ENCODE measurements at places on chromosomes 12 and 14. TPM values are rescaled to one million over a fixed set of nuclear protein-coding genes. Genes with fewer than 3 reads are reported as not detected.

DNA sequence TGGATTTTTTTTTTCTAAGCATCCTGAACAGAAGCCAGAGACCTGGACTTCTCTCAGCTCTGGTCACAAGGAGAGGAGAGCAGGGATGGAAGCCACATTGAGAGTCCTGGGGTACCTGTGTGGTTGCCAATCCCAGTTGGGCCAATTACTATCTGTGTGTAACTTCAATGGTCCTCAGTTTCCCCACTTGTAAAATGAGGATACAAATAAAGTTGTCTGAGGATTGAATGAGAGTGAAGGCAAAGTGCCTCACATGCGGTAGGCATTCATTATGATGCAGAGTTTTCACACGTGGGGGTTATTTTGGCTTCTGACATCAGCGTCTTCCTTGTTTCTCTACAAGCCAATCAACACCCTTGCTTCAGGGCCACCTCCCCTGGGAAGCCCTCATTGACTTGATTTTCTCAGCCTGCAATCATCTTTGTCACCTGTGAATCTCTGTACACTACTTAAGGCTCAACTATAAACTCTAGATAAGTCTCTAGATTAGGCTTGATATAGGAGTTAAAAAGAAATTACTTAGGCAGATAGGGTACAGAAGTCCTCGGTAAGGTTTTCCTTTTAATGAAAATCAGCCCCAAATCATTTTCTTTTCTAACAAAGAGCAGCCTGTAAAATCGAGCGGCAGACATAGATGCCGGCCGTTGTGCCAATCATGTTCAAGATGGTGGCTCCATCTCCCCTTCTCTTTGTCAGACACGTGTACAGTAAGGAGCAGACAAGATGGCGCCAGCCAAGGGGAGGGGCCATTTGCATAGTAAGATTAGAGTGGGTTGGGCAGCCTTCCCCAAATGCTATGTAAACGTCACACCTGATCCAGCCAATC, 37.8 kb upstream of the FICD start:
- DNase-seq = no peak

The TAS2R42 gene
- not detected for total RNA-seq

- DNase-seq = no peak
These were observed 186.2 kb downstream of the PELI2 start for GRCh38 chr14:56304456-56304855.

The HPD gene
- total RNA-seq = 0.20 TPM

- peak; percentile 47 for DNase-seq
These were observed 771 bp downstream of the DAAM1 start for GRCh38 chr14:59189091-59189785.

GRCh38 chr14:49306152-49306751, 279.9 kb downstream of the RPS29 start:
- no peak for DNase-seq

DNA sequence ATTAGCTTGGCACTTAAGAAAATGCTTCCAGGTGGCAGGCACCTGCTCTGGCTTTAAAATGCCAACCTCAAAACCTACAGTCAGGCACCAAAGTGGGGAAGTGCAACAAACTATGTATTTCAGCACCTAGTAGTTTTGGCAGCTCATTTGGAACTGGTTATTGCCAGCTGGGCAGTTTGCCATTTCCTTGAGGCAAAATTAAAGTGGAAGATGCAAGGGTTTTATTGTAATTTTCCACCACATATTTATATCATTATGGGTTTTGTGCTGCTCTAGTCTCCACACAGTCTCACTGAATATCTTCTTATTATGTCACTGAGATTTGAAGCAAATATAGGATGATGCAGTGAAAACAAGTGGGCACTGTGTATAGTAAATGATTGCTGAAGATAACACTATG, 117.0 kb downstream of the PRKD1 start:
- DNase-seq = no peak

The CIDEB gene
- 3.5 TPM for total RNA-seq

The A2M gene
- 1.00 TPM for total RNA-seq

The SLC35F4 gene
- not detected for total RNA-seq

DNA sequence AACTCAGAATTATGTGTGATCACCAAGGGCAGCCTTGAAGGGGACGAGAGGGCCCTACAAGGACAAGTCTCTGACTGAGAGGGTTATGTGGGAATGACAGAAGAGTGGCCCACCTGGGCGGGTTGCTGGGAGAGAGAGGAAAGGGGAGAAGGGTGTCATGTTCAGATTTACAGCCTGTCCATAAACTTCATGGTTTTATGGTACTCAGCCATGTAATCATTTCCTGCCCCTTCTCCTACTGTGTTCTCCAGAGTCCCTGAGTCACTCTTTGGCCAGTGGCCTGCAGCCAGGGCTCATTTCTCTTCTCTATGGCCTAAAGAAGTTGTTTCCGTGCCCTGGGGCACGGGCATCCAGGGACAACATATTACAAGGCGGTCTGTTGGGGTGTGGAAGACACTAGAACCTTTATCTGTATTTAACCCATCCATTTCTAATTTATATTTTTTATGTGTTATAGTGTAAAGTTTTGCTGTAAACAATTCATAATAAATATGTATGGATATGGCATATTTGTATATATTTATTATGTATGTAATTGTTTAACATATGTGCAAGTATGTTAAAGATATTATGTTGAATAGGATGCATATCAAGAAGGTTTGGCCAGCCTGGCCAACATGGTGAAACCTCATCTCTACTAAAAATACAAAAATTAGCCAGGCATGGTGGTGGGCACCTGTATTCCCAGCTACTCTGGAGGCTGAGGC, 26.9 kb downstream of the DDX47 start:
- peak; percentile 33 for DNase-seq

The PXMP2 gene
- 39.9 TPM for total RNA-seq

- DNase-seq = no peak
These were observed 18.9 kb downstream of the DYRK2 start for GRCh38 chr12:67667276-67668073.

The KLRD1 gene
- total RNA-seq = 0.23 TPM

- no peak for DNase-seq
These were observed 168.1 kb upstream of the DAAM1 start for GRCh38 chr14:59020382-59020781.

The DHH gene
- 0.16 TPM for total RNA-seq

Measured in Caco-2 (cell line).